Ammon's horn (tissue), 1 donor: ENCODE measurements at places on chromosomes 13 and 19.
A peak's percentile ranks its signal among the peaks of the same experiment; 100 is the strongest.

DNA sequence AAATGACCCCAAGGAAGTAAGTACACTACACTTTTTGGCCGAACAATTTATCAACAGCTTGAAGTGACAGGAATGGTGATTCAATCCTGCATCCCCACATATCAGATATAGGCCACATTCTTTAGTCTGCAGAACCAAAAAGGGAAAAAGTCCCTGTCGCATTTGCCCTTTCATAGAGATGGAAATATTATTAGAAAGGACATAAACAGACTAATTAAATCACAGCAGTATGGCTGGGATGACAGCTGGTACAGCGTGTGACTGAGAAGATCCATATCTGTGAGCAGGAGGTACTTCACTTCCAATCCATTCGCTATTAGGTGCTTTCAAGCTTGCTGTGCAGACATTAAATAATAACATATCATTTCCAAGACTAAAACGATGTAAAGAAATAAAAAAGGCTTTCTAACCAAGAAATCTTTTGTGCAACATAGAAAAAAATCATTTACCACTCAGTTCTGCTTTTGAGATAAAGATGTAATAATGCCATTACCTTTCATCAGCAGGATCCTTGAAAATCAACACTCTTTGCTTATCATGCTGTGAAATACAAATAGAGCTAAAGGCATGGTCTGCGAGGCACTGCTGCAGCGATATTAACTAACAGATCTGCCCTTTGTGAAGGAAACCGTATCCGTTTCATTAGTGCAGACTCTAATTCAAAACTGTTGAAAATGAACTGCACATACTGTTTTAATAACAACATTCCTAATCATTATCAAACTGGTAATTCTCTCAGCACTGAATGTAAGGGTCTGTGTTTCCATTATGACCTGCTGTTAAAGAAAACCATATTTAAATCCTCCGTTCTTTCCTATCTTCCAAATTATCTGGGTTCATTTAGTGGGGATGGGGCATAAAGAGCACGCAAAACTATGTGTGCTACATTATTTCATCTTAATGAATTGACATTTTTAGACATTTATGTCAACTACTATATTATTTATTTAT, 245.6 kb downstream of the DACH1 start:
- peak; percentile 13 for DNase-seq

DNA sequence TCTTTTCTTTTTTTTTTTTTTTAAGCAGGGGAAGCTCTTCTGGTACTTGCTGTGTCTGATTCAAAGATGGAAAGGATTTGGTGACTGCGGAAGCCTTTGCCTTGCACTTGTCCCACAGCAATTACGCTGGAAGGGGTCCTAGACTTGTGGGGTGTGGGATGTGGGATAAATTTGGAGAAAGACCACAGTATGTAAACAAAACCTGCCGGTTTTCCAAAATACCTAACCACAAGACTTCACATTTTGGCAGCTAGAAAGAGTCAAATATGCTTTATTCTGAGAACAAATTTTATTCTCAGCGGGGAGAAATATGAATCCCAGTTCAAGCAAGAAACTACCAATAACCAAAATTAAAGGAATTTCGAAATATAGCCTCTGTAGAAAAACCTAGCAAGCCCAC, 176.5 kb downstream of the SPRY2 start:
- DNase-seq, result no peak

- DNase-seq, result no peak
Measured at GRCh38 chr13:113846636-113847318, 17.1 kb downstream of the GAS6 start.

GRCh38 chr19:46828484-46828883, 22.2 kb downstream of the AP2S1 start:
- no peak for DNase-seq
